ENCODE measurements at places on chromosomes 7 and 10.

GRCh38 chr10:84415539-84416244 lies 87.3 kb downstream of the CCSER2 start:
- DNase-seq = no peak

DNA sequence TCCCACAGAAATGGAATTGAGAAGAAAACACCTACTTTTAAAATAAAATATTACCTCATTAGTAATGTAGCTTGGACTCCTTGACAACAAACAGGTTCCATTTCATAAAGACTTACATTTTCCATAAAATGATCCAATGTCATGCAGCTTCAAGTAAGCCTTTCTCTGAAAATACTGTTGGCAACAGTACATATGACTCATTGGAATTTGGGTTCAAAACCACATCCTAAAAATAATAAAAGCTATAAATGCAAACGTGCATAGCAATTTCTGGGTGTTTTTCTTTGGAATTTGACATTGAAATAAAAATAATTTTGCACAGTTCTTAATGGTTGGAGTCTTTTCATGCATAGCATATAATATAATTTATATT lies 47.9 kb downstream of the FHIP2A start:
- DNase-seq = no peak

DNA sequence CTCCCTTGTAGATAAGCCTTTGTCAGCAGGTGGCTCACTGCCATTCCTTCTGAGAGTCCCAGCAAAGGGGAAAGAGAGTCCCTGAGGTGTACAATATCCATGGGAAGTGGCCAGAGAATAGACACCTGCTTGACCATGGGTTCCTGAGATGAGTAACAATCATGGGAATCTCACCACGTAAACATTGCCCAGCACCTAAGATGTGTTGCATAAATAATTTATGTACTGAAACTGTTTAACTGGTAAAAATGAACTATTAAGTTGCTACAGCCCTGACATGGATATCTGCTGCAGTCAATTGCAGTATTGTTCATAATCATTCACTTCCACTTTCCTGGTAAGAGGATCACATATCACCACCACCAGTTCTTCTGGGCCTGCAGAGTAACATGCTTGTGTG lies 123.8 kb upstream of the INHBA start:
- no peak for DNase-seq

DNA sequence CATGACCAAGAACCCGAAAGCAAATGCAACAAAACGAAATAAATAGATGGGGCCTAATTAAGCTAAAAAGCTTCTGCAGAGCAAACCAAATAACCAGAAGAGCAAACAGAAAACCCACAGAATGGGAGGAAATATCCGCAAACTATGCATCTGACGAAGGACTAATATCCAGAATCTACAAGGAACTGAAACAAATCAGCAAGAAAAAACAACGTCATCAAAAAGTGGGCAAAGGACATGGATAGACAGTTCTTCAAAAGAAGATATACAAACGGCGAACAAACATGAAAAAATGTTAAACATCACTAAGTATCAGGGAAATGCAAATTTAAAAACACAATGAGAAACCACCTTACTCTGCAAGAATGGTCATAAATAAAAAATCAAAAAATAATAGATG lies 35.3 kb upstream of the CACUL1 start:
- peak; percentile 38 for DNase-seq

DNA sequence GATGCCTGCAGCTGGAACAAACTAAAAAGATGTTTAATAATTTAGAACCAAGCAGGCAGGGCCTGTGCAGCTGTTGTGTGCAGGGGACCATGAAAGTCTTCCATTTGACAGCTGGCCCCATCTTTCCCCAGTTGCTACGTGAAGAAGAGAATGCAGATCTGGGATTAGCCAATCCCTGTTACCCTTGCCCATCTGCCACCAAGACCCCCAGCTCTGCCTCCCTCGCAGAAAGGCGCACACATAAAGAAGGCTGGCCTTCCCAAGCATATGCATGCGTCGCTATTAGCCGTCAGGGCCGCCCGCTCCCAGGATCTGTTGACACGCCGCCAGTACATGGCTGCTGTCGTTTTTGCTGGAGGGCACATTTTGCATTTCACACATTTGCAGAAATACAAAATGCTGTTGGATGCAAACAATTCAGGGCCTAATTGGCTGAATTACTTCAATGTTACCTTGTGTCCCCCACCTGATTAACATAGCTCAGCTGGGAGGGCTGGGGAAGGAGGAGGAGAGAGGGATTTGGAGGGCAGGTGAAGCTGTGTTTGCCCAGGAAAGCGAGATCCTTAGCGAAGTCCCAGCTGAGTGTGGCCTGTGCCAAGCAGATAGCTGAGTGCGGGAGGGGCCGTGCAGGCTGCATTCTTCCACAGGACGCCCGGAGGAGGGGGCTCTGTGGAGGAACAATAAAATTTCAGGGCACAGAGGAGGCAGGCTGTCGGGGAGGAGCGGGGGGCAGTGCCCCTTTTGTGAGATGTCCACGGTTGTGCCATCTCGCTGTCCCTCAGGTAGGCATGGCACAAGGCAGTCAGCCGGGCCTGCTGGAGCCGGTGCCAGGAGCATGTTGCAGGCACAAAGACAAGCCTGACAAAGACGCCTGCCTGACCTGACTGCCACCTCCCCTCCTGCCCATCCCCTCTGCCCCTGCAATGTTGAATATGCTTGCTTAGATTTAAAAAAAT lies 443.0 kb upstream of the MKI67 start:
- no peak for DNase-seq

GRCh38 chr10:86971232-86971991 lies 3.1 kb downstream of the ADIRF start:
- DNase-seq = peak; percentile 93

- DNase-seq = no peak
These were observed 115.7 kb downstream of the CACNA2D1 start for GRCh38 chr7:82327898-82328297.

GRCh38 chr7:118239014-118239413 lies 14.5 kb downstream of the ANKRD7 start:
- no peak for DNase-seq

DNA sequence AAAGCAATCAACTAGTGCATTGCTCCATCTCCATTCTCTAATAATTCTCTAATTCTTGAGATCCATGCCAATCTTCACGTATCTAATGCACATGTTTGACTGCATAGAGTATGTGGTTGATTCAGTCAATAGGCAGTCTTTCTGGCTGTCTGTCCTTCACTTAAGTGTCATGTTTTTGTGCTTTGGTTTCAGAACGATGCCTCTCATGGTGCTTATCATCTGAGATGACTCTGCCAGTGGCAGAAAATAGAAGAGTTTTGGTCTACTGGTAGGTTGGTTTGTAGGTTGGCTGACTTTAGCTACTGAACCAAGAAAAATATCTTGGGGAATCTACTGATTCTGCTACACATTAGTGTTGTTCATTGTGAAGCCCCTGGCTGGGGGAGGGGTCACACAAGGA lies 364.2 kb downstream of the SFMBT2 start:
- DNase-seq = no peak

DNA sequence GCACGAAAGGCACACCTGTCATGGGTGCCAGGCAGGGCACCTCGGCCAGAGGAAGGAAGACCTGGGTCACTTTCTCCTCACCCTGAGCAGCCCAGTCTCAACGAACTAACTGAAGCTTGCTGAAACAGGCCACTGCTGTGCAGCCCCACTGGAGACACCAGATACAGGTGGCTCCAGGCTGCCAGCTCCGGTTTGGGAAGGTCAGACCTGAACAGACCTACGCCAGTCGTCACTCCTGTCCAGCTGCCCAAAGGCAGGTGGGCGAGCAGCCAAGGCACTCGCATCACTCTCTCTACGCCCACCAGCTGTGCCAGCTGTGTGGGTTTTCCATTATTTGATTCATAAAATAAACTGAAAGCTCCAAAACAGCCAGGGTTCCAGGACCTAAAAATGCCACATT lies 256.1 kb downstream of the ZMYND11 start:
- DNase-seq = no peak

DNA sequence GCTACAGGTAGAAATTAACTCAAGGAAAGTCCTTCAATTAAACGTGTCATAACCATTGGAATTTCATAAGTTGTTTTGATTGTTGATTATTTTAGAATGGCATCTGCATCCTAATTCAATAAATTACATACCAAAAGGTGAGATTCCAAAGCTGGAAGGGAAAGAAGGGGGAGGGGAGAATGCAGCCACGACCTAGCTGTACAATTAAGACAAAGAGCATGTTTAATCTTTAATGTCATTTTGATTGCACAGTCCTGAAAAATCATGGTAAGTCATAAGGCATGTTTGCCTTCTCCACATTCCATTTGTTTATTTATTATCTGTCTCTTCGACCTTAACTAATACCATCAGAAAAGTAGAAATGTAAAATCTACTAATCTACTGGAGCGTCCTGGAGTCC lies 358.1 kb downstream of the FRMD4A start:
- no peak for DNase-seq

- DNase-seq = peak; percentile 66
These were observed 115.7 kb downstream of the MAD1L1 start for GRCh38 chr7:2116989-2117591.

DNA sequence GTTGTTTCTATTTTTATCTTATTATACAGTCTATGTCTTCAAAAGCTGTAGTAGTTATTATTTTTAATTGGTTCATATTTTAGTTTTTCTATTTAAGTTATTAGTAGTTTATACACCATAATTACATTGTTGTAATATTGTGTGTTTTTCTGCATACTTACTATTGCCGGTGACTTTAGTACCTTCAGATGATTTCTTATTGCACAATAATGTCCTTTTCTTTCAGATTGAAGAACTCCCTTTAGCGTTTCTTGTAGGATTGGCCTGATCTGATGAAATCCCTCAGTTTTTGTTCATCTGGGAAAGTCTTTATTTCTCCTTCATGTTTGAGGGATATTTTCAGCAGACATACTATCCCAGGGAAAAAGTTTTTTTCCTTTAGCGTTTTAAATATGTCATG lies 74.3 kb upstream of the CREB5 start:
- no peak for DNase-seq

- peak; percentile 20 for DNase-seq
These were observed 65.0 kb upstream of the ADGRA1 start for GRCh38 chr10:133022776-133023100.

DNA sequence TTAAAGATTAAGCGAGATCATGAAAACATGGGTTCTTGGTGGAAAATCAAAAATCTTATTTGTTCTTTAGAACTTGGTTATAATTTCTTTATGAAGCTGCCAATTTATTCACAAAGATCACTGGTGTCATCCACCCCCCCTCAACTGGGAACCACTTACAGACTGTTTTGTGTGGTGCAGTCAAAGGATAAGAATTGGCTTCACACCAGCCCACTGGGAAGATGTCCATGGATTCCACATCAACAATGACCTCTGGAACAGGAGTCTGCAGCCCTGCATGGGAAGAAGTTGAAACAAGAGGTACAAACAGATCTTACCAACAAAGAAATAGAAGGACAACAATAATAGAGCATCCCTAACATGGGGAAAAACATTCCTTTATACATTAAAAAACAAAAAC lies 205.2 kb downstream of the SFMBT2 start:
- no peak for DNase-seq

DNA sequence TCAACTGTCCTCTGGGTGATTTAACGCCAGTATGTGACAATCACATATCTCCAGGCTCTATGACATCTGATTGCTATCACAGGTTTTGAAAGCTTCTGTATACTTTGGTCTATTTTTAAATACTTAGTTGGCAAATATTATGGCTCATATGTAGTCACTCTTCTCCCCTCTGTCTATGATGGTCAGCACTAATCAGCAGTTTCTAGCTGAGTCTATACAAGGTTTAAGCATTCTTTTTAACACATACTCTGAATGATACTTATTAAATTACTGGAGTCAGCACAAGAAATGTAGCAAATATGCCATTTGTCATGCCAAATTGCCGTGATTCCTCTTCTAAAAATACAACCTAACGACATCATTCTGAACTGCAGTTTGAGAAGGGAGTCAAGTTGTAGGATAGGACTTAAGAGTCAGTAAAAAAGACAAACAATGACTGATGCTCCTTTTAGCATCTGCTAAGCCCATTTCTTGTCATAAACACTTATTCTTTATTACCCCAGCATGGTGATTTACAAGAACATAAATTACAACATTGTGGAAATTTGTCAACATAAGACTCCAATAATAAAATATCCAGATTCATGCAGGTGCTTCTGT lies 947.8 kb downstream of the XPNPEP1 start:
- no peak for DNase-seq

DNA sequence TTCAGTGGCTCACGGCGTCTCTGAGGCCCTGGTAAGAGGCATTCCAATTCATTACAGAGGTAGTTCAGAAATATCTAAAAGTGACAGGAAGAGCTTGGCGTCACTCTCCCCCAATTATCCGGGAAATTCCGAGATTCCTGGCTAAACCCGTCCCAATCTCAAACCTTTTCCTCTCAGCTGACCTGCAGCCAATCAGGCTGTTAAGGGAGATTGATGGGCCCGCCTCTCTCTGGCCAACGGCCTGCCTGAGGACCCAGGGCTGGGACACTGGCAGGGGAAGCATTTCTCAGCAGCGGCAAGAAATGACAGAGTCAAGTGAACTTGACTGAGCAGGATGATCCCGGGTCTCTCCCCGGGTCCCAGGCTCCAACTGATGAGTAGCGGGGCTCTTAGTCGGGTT lies 72.3 kb downstream of the EBF3 start:
- DNase-seq = no peak

Measured in suppressor macrophage treated with lipopolysaccharide for 1 hour (primary cell).